NCI-H446 (cell line): ENCODE measurements at places on chromosomes 3 and 15.

- no peak for DNase-seq
Measured at GRCh38 chr3:34183114-34183513, 384.7 kb downstream of the PDCD6IP start.

DNA sequence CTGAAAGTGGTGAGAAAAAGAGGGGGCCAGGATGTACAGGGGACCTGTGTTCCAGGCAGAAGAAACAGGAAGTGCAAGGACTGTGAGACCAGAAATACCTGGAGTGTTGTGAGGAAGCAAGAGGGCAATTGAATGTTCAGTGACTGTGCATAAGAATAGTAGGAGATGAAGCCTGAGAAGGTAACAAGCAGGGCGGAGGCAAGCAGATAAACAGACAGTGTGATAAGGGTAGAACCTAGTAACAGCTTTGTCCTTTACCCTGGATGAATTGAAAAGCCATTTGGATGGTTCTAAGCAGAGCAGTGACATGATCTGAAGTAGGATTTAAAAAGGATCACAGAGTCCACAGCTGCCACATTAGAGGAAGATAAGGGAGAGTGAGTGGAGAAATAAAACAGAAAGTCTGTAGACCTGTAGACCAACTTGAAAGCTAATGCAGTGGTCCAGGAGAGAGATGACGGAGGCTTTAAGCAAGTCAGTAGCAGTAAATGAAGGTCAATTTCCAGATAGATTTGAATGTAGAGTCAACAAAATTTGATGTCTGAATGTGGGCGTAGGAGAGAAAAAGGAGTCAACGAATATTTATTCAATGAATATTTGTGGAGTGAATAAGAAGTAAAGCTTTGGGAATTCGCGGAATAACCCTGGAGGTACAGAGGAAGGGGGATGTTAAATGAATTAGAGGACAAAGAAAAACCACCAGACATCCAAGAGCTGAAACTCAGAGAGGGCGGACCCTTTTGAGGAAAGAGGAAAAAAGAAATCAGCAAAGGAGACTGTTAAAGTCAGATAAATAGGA lies 4.2 kb upstream of the PLOD2 start:
- no peak for DNase-seq

DNA sequence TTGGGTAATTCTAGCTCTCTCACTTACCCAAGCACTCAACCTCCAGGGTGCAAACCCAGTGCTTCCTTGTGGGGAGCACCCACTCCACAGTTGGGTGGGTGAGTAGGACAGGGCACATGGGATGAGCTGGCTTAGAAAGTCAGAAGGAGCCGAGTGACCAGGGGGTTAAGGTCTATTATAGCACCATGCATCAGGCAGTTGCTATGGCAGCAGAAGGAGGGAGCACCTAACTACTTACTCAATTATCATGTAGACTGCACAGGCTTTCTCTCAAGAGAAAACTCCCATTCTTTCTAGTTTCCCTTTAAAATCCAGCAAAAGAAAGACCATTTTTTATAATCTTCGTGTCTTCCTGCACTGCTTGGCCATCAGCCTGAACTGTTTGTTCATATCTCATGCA lies 163.0 kb downstream of the OCA2 start:
- DNase-seq: no peak

- no peak for DNase-seq
Measured at GRCh38 chr15:72206677-72207000, 9.1 kb upstream of the GRAMD2A start.

DNA sequence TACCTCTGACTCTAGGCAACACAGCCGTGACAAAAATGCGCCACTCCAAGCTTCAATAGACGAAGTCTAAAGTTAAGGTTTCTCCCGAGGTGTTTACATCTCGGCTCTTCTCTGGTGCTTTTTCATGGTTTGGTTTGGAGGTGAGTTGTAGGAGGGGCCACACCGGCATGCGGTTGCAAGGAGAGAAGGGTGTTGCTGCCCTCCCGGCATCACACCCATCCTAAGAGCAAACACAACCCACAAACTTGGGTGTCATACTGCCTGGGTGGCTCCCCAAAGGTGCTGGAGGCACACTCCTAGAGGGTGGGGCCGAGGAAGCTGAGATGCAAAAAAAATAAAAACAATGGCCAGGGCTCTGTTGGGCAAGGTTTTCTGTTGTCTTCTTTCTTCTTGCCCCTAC lies 225.2 kb upstream of the ICE2 start:
- no peak for DNase-seq

DNA sequence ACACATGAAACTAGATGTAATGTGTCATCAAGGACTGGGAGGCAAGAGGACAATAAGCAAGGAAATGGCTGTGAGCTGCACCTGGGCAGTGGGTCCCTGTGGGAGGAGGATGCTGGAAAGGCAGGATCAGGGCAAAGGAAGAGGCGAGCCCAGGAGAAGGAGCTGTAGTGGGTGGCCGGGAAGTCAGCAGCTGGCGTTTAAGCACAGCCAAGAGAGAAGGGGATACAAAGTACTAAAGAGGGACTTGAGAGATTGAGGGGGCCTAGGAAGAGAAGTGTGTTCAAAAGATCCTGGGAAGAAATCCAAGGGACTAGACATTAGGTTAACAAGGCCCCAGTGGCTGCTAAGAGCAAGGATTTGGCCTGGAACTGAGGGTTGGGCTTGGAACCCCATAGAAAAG lies 188.5 kb upstream of the SLC24A5 start:
- DNase-seq: no peak

GRCh38 chr3:59290358-59290757 lies 240.5 kb upstream of the CFAP20DC start:
- peak; percentile 18 for DNase-seq

DNA sequence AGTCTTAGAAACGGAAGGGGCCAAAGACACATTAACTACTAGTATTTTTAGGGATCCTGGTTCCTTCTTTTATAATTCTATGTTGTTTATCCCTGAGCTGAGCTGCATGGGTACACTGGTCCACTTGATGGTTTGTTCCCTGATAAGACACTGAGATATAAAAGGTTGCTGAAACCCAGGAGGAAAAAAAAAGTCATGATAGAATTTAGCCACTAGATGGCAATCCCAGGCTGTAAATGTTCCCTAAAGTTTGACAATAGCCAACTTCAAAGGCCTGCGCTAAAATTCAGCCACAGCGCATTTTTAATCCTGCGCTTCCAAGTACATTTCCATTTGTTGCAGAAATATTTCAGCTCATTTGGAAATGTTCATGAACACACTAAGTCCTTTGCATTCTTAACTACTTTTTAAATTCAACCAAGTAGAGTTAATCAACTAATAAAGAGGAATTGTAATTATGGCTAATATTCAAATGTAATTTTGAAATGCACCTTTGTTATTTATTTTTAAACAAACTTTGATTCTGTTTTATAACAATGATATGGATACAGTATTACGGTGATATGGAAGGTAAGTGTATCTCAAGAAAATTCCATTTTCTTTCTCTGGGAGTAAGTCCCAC lies 249.3 kb upstream of the FEZF2 start:
- peak; percentile 56 for DNase-seq

GRCh38 chr3:155352900-155353490 lies 59.5 kb upstream of the STRIT1 start:
- peak; percentile 72 for DNase-seq

- DNase-seq: no peak
Measured at GRCh38 chr3:192449036-192449435, 278.3 kb downstream of the FGF12 start.

- no peak for DNase-seq
Measured at GRCh38 chr15:35061161-35061824, 23.8 kb downstream of the NANOGP8 start.

GRCh38 chr3:27387625-27388024 lies 18.4 kb upstream of the NEK10 start:
- no peak for DNase-seq
